ENCODE measurements at places on chromosomes 6 and 20. TPM values are rescaled to one million over a fixed set of nuclear protein-coding genes. Genes with fewer than 3 reads are reported as not detected.

DNA sequence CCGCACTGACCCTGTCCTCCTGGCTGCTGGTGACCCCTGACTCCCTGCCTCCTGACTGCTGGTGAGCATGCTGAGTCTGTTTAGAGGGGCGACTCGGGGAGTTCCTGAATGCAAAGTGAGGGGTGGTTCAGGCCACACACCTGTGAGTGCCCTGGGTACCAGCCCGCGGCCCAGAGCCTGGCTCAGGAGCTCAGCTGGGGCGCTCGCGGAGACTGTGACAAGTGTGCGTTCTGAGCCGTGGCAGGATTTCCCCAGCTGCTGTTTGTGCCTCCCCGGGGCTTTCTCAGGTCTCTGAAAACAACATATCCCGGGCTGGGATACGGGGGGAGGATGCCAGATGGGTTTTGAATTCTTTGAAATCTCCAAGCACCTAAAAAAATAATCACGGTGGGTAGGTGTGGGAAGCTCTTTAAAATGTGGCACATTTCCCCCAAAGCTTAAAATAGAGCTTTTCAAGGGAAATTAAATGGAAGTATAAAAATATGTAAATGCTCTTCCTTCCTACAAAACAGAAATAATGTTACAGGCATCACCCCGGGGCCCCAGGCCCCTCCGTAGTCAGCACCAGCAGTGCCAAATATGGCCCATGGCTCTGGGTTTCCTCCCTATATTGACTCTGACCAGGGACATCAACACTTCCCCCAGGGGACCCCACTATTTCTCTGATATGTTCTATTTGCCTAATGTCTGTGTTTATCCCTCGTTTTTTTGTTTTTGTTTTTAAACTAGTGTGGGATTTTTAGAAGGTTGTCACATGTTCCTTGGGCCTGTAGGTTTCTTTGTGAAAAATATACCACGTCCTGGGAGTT is 49.9 kb upstream of the TAGAP start:
- DNase-seq = peak; percentile 70

GCLC gene
- total RNA-seq = 29.1 TPM

GOPC gene
- 33.4 TPM for total RNA-seq

ISM1 gene
- total RNA-seq = 0.32 TPM
